Fibroblast of pulmonary artery (primary cell): ENCODE measurements at places on chromosomes 7 and 10.

DNA sequence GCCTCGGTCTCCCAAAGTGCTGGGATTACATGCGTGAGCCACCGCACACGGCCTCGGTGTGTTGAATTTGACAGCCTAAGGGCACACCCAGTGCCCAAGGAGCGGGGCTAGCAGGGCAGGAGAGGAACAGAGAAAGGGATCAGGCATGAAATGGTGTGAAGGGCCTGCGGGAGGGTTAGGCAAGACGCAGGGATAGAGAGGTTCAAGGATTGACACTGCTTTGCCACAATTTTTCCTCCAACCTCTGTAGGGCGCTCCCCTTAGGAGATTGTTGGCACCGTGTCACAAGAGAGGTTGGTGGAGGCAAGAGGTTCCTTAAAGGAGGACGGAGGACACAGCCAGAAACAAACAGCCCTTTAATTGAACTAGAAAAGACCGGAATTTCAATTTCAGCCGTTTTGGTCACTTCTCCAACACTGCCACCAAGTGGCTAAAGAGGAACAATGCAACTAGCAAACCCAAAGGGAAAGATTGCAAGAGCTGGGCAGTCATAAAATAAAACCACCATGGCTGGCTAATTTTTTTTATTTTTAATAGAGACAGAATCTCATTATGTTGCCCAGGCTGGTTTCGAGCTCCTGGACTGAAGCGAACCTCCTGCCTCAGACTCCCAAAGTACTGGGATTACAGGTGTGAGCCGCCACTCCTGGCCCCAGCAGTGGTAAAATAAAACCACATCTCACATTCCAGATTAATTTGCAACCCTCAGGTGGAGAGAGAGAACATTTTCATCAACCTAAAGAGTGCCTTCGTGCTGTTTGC is 6.9 kb upstream of the CREB3L2 start:
- peak; percentile 83 for DNase-seq

DNA sequence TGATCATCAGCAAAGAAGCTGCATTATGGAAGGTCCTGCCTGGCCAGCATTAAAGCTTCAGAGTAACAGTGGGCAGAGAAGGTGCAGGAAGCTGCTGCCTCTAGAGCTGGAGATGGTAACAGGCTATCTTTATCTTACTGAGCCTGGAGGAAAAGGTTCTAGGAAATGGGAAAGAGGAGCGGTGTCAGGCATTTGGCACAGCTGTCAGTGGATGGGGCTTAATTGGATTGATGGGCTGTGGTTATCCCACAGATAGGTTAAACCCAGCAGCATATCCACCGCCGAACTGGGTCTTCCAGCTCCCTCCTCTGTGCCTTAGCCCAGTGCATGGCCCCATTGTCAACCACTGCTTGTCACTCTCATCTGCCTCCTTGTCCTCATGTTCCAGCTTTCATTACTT is 127.6 kb downstream of the CCNY start:
- no peak for DNase-seq

DNA sequence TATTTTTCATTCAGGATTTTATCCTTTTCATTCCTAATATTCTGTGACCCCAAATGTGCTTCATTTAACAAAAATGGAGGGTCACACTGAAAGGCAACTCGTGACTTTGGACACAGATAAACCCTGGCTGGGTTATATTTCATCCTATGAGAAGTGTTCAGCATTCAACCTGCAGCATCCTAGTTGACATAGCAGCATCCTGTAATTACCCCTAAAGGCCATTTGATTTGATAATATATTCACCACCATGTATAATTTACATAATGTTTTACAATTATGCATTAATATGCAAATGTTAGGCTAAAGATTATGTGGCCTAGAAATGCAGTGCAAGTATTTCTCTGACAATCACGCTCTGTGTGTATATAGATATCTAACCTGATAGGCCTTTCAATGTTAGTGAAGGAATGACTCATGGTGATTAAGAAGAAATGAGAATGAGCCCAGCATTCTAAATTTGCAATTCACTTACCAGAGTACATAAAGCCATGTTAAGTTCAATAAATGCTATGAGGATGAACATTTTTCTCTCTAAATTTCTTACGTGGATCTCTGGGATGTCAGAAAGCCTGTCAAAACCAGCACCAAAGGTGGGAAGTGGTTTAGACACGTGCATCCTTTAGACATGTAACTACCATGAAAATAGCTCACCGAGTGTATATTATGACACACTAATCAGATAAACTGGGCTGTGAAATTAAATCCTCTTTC is 337.7 kb upstream of the AOAH start:
- DNase-seq, result no peak

GRCh38 chr10:48814933-48815332 is 124.7 kb downstream of the LRRC18 start:
- no peak for DNase-seq

DNA sequence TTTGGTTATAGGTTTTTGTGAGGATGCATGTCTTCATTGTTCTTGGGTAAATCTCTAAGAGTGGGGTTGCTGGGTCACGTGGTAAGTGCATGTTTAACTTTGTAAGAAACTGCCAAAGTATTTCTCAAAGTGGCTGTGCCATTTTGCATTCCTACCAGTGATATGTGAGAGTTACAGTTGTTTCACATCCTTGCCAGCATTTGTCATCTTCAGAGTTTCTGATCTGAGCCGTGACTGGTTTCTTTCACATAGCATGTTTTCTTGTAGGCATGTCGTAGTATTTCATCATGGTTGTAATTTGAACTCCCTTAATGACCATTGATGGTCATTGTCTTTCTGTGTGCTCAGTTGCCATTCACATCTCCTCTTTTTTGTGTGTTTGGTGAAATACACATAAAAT is 286.0 kb downstream of the RNLS start:
- DNase-seq, result peak; percentile 17

- DNase-seq, result no peak
These were observed 94.5 kb downstream of the PPP1R3A start for GRCh38 chr7:113824117-113824823.

- DNase-seq, result peak; percentile 73
These were observed 50.6 kb upstream of the SRPK2 start for GRCh38 chr7:105439174-105439893.

DNA sequence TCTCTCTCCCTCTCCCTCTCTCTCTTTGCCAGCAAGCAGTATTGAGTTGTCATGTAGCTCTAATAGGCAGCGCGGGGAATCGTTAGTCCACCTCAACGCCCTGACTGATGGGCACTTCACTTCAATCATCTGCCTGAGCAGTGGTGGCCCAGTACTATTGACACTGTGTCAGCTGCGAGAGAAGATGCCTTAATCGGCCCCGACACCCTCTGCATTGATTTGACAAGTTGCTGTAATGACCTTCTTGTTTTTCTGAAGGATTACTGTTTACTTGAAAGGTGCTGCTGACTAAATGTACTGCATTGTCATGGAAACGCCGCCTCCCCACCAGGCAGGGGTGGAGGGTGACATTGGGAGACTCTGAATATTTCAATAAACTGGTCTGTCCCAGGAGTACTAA is 913.8 kb downstream of the KCNMA1 start:
- no peak for DNase-seq

DNA sequence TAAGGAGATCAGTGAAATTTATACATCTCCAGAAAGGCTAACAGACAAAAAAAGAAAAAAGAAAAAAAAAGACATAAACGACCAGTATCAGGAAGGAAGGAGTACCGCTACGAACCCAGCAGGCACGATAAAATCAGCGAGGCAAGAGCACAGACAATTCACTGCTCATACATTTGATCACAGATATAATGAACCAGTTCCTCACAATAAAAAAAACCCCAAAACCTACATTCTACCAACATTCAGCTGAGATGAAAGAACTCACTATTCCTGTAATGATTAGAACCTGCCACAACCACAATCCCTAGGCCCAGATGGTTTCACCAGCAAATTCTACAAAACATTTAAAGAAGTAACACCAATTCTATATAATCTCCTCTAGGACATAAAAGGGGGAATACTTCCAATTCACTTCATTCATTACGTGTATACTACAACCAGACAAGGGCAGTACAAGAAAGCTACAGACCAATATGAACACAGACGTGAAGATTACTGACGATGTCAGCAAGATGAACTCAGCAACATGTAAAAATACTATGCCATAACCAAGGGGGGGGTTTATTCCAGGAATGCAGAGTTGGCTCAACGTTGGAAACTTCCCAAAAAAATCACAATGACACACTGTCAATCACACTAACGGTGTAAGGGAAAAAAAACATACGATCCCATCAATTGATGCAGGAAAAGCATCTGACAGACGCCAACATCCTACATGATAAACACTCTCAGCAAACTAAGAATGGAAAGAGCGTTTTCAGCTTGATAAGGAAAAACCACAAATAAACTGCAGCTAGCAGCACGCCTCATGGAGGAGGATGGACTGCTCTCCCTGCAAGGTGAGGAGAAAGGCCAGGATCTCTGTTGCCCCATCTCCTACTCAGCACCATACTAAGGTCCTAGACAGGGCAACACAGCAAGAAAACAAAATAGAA is 256.2 kb downstream of the ELFN1 start:
- DNase-seq, result no peak

DNA sequence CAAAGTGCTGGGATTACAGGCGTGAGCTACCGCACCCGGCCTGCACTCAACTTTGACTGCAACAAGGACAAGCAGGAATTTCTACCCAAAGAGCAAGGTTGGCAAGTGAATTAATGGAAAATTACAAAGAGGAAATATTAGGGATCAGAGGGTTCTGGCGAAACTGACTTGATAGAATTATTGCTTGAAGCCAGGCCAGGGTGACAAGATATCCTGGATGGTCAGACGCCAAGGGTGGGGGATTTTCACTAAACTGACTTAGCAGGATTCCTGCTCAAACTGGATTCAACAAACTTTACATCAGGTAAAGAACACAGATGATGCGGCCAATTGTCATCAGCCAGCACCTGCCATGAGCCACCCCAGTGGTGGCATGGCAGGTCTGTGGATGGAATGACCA is 603.6 kb upstream of the MGMT start:
- DNase-seq, result no peak

DNA sequence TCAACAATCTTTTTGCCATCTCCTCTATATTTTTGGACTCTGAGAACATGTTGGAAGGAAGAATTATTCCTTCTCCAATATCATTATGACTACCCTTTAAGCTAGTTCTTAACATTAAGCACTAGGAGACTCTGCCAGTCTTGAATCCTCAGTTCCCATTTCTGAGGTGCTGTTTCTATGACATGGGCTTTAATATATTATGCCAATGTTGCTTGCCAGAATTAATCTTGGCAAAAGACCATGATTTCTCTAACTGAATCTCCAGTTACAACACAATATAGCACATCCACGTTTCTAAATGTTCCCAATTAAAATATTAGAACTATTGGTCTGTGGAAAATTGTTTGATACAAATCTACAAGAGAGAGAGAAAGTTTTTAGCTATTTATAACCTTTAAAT is 250.0 kb downstream of the HGF start:
- no peak for DNase-seq

DNA sequence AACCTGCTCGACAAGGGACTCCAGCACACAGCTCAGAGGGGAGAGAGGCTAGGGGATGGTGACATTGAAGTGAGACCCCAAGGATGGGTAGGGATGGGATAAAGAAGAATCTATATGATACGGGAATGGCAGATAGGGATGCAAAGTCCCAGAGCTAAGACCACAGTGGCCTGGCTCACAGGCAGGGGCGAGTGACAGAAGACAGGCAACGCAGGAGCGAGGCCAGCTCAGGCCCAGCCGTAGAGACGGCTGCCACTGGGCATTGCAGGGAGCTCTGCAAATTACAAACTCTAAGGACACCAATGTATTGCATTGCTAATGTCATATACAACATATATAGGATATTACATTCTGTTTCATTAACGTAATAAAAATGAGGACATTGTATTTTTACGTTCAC is 131.4 kb downstream of the TCERG1L start:
- DNase-seq, result no peak

DNA sequence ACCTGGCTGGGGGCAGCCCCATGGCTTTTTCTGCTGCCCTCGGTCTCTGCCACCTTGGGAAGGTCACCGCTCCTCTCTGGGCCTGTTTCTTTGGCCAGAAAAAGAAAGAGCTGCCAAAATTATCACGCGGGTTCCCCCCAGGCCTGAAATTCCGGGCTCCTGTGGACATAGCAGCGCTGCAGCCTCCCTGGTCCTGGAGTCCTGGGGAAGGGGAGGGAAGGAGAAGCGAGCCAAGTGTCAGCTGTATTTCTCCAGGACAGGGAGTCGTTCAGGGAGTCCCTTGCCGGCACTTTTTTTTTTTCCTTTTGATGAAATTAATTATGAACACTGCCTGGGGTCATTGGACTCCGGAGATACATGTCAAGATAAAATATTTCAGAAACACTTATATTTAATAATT is 152.3 kb upstream of the GPR26 start:
- no peak for DNase-seq

- no peak for DNase-seq
These were observed 1032.2 kb upstream of the LRRTM3 start for GRCh38 chr10:65893676-65894075.

- no peak for DNase-seq
These were observed 69.8 kb downstream of the GLI3 start for GRCh38 chr7:42167206-42167605.

- DNase-seq, result peak; percentile 80
These were observed 63.4 kb upstream of the GSDME start for GRCh38 chr7:24820730-24821044.
